B cell (primary cell): ENCODE measurements at places on chromosomes 12 and 14. TPM values are rescaled to one million over a fixed set of nuclear protein-coding genes. Genes with fewer than 3 reads are reported as not detected.

The CCDC184 gene
- total RNA-seq = 0.54 and 0.66 TPM in 2 replicates

The KRT85 gene
- total RNA-seq = not detected in 2 replicates

The MTA1 gene
- total RNA-seq = 131 and 137 TPM in 2 replicates

The CRIP2 gene
- 6.0 and 9.8 TPM in 2 replicates for total RNA-seq

The PMCH gene
- not detected in 2 replicates for total RNA-seq

The PTCSC3 gene
- not detected in 2 replicates for total RNA-seq

DNA sequence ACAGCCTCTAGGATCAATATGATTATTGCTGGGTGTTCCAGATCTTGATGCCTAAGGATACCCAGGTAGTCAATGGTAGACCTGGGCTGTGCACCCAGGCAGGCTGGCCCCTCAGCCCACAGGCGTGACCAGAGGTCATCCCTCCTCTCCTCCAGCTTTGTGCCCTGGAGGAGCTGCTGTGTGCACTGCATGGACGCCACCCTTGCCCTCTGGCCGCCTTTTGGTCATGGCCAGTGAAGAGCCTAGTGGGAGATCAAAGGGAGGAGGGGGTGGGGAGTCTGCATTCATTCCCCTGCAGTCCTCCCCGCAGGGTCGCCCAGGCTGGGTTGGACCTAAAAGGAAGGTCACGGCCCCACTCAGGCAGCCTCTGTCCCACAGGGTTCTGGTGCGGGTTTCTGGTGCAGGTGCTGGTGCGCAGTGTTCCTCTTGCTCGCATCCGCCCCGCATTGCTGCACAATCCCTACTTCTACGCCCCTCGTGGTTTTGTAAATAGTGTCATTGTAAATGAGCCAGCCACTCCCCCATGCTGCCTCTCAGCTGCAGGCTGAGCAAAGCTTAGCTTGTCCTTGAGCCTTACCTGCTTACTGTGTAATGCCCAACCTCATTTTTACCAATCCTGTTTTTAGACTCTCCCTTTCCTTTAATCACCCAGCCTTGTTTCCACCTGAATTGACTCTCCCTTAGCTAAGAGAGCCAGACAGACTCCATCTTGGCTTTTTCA, 55.3 kb downstream of the PSMA6 start:
- no peak for DNase-seq

- no peak for DNase-seq
Measured at GRCh38 chr12:87074781-87075180, 818.6 kb upstream of the MGAT4C start.

DNA sequence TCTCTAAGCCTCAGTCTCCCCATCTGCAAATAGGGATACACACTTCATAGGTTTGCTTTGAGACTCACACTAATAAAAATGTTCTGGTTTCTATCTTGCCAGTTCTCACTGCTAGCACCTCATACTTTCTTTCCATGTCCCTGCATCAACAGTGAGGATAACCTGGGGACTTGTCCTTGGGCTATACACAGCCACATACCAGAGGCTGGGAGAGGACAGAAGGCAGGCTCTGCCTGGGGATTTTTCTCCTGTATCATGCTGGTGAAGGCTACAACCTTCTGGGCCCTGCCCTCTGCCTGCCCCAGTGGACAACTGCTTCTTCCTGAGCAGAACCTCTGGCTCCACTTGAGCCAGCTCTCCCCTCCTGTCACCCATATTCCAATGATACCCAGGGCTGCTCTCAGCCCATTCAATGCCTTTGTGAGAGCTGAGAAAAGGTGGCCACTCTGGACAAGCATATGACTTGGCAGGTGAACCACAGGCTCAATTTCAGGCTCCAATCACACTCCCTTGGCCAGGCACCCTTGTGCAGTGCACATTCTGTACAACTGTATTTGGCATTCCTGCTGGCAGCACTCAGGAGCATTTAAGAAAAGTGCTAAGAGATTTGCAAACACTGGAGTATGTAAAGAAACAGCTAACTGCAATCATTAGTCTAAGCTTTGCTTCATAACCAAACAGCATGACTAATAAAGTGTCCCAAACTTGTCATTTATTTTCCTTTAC, 135.8 kb upstream of the VRK1 start:
- DNase-seq = no peak

- DNase-seq = no peak
Measured at GRCh38 chr14:74463697-74464096, 29.4 kb downstream of the NPC2 start.

GRCh38 chr12:119153477-119154434, 25.0 kb upstream of the HSPB8 start:
- DNase-seq = no peak

DNA sequence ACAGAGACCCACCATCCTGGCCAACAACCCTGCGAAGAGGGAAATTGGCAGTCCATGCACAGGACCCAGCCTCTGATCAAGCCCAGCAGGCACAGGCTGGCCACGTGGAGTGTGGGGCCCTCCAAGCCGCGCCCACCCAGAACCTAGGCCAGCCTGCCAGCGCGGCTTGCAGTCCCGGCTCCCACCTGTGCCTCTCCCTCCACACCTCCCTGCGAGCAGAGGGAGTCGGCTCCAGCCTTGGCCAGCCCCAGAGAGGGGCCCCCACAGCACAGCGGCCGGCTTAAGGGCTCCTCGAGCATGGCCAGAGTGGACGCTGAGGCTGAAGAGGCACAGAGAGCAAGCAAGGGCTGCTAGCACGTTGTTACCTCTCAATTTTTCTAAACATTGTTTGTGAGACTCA, 373.4 kb downstream of the NELL2 start:
- no peak for DNase-seq

DNA sequence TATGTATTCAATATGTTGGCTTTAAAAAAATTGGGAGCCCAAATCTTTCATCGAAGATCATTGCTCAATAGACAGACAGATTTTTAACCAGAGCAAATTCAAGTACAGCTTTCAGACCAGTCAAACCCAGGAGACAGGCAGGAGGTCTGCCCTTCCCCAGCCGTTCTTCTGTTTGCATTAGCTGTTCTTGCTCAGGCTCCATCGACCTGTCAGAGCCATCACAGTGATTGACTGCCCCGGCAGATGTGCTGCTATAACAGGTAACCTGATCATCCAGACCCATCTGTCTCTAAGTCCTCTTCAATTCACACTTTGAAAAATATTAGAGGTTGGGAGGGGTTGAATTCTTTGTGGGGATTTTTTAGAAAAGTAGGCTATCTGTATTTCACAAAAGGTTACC, 453.5 kb downstream of the FOXG1 start:
- DNase-seq = no peak

- no peak for DNase-seq
Measured at GRCh38 chr12:131067981-131068851, 114.5 kb downstream of the ADGRD1 start.
